Esophagus mucosa (tissue), 1 donor: ENCODE measurements at places on chromosomes 2 and 18.

- no peak for ATAC-seq
Observed at GRCh38 chr2:68660658-68661057, 17.3 kb downstream of the PROKR1 start.

DNA sequence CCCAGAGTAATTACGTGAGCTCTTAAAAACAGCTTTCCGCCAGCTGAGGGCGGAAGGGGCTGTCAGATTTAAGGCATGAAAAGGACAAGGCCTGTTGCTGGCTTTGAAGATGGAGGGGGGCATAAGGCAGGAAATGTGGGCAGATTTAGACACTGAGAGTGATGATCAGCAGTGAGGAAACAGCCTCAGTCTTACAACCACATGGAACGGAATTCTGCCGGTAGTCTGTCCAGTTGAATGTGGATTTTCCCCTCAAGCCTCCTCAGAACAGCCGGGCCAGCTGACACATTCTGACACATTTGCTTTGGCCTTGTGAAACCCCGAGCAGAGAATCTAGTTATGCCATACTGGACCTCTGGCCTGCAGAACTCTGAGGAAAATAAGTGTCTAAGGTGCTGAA lies 16.6 kb downstream of the POLE4 start:
- ATAC-seq: no peak

DNA sequence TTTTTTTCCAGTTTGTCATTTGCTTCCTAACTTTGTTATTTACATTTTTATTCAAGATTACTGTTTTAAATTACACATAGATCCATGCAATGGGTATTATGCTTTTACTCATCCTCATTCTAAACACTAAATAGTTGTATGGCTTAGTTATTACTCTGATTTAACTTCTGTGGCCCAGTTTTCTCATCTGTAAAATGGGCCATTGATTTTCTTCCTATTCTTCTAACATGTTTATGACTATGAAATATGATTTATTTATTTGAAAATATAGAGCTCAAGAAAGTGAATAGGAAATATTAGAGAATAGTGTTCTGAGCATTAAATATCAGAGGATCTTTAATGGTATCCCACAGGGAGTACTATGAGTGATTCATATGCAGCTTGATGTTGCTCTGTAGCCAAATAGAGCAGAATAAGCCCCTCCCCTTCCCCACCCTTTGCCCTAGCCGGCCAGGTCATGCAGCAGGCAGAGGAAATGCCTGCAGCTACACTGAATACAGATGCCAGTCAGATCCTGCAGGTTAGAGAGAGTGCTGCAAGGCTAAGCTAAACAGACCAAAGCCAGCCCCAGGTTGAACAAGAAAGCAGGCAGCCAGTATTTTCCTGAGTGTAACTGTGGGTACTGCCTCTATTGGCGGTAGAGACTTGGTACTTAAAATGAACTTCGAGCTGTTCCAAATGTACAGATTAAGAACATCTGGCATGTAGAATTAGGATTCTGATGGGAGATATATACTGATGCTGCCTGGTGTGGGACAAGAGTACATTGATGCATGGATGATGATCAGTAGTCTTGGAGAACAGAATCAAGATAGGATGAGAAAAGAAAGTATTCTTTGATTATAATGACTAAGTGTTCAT lies 11.7 kb upstream of the ACYP2 start:
- peak; percentile 98 for ATAC-seq

GRCh38 chr2:128474962-128475361 lies 156.3 kb upstream of the HS6ST1 start:
- no peak for ATAC-seq

DNA sequence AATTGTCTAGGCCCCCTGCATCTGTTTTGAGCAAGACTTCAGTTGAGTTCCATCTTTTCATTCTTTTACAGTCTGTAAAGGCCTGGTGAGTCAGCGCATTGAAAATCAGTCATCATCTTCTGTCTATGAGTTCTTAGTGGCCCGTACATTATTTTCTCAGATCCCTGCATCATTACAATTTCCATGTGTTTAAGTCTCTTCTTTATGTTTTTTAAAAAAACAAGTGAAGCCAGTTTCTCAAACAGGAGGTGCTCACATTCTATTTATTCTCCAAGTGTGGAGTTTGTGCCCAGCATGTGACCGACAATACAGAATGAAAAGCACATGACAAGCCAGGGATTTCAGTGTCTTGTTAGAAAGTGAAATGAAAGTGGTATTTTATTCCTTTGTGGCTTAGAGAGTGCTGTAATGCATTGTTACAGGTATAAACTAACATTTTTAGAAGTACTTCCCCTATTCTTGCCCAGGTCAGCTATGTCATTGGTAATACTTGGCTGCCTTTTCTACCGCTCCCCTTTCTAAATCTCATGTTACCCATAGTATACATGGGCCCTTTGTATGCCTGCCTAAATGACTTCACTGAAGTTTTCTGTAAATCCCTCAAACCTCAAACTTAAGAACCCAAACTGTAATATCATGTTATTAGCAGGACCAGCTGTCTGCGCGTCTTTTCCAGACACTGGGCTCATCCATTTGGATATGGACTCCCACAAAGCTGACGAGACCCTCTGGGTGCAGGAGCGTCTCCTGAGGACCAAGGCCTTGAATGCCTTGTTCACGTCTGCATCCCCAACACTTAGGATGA lies 67.6 kb downstream of the FEZ2 start:
- ATAC-seq: no peak

- no peak for ATAC-seq
Observed at GRCh38 chr2:233433794-233434193, 79.5 kb downstream of the DGKD start.

DNA sequence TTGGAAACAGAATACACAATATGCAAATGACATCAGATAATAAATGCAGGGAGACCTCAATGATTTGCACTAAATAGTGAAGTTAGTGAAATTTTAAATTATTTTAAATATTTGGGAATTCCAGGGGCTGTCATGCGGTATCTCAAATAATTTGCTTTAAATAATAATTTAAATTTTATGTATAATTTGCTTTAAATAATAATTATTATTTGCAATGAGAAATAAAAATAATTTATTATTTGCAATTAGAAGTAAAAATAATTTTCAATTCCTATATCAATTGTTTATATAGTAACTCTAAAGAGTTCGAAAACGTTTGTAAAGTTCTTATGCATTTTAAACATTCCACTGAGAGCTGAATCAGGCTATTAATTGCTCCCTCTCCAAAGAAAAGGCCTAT lies 226.4 kb downstream of the ZBTB7C start:
- no peak for ATAC-seq

- no peak for ATAC-seq
Observed at GRCh38 chr2:105804266-105804665, 59.6 kb downstream of the NCK2 start.

DNA sequence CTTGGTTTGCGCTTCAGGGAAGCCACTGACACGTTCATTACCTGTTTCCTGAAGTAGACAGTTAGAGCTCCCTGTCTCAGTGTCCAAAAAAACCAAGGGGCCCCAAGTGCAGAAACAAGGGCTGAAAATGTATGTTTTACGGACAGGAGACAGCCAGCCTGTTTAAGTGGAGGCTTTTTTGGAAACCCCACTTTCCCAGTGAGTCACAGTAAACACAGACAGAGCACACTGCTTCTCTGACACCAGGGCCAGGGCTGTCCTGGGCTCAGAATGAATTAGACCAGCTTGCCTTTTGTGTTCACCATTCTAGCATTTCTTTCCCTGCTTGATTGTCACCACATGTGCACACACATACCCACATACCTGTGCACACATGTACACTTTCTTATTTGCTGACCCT lies 128.6 kb downstream of the SH3RF3 start:
- ATAC-seq: no peak

DNA sequence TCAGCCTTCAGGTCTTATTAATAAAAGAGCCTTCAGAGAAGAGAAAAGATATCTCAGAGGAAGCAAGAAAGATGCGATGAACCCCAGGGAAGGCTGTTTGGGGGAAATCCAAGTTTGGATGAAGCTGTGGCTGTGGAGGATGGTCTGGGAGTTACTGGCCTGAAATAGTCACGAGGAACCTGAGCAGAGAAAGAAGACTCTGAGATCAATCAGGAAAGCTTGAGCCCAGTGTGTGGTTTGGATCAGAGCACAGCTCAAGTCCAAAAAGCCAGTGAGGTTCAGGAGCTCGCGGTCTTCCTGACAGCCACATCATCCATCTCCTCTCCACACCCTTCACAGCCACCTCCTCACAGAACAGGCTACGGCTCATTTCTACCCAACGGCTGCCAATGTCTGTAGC lies 87.4 kb upstream of the SERPINE2 start:
- no peak for ATAC-seq

DNA sequence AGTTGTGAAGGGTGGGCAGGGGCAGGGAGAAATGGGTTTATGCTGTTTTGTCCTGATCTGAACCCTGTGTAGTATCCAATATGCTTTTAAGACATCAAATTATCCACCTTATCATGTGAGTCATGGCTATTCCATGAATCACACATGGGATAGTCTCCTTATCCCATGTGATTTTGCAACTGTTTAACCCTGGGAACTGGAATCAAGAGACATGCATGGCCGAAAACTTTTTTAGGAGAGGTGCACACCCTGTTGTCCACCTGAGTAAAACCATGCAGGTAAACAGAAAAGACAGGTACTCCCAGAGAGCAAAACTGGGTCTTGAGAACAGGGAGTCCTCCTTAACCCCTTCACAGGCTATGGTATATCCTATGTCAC lies 490.6 kb upstream of the HS6ST1 start:
- ATAC-seq: peak; percentile 65

- no peak for ATAC-seq
Observed at GRCh38 chr18:45871431-45872084, 46.1 kb downstream of the SIGLEC15 start.

- ATAC-seq: peak; percentile 16
Observed at GRCh38 chr2:113114224-113114945, 13.0 kb upstream of the IL1RN start.

DNA sequence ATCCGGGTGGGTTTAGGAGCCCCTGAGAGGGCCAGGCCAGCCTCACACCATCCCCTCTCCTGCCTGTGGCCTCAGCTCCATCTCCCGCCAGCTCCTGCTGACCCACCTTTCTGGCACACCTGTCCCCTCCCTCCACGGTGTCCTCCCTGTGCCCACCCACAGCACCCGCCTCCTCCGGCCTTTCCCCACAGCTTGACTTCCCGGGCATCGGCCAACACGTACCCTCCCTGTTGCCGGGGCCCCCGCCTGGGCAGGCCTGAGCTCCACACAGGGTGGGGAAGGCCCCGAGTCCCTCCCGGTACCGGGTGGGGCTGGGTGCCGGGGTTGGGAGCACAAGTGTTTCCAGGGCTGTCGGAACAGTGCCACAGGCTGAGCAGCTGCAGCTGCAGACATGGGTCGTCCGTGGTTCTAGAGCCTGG lies 6.5 kb downstream of the GPC1 start:
- peak; percentile 51 for ATAC-seq
